ENCODE measurements at places on chromosomes 7 and 10.

DNA sequence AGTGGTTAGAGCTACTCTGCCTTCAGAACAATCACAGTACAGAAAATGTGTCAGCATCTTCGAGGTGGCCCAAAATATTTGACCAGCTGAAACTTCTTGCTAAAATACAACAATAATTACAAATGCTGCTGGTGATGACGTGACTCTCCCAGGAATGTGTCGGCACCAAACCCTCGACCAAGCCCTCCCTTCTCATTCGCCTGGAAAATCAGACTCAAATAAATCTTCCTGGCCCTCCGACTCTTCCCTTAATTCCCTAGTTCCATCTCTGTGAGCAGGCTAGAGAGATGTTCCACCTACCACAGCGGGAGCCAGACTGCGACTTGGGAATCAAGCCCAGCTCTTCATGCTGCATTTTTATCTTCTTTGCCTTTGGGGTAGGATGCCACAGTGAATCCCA, 4.1 kb downstream of the PRSS2 start:
- no peak for DNase-seq

- DNase-seq: no peak
Measured at GRCh38 chr10:75553550-75553949, 122.1 kb downstream of the LRMDA start.

DNA sequence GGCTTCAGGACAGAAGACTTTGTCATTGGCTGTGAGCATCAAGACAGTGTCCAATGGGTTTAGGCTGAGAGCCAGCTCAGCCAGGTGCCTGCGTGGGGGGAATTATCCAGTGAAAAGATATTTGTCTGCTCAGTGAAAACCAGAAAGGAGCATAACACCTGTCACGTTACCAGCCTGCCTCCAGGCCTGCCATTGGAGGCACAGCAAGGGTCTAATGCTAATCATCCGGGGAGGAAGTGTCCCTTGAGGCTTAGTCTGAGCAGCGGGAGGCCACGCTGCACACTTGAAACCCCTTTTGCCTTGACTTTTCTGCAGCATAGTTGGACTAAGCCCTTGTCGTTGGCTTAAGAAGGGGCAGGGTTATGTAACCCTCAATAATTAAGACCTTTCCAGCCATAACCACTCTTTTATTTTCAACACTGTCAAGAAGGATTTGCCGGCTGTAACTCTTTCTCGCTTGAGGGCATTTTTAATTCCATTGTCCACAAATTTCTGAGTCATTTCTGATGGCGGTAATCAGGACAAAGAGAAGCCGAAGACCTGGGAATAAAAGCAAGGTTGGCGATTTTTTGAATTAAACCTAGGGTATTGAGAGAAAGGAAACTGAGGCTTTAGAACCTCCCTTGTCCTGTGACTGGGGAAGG, 639.6 kb upstream of the FOXK1 start:
- no peak for DNase-seq

DNA sequence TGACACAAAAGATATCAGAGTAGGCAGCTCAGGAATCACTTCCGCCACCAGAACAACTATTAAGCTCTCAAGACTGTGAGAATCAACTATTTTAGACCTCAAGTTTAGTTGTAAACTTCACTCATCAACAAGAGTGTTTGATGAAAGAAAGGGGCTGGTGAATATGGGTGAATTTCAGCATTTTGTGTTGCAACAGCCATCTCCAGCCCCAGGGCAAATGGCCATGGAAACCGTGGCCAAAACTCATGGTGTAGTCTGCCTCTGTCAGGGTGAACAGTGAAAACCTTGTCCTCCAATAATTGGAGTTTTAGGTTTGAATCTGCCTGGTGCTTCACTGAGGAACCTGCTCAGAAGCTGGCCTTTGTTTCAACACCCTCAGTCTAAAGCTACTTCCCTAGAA, 60.0 kb downstream of the POLR1F start:
- no peak for DNase-seq

DNA sequence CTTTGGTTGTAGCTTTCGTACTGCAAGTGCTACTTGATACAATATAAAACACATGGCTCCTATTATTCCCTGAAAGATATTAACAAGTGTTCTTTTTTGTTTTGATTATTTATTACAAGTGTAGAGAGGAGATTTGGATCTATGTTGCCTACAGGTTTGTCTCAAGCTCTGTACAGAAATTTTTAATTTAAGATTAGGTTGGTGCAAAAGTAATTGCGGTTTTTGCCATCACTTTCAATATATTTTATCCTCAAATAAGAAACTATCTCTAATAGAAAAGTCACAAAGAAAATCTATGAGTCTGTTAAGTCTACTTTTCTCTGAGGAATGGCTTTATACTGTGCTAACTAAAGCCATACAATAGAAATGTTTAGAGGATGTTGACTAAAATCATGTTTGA, 1086.1 kb downstream of the GRM8 start:
- DNase-seq: no peak

DNA sequence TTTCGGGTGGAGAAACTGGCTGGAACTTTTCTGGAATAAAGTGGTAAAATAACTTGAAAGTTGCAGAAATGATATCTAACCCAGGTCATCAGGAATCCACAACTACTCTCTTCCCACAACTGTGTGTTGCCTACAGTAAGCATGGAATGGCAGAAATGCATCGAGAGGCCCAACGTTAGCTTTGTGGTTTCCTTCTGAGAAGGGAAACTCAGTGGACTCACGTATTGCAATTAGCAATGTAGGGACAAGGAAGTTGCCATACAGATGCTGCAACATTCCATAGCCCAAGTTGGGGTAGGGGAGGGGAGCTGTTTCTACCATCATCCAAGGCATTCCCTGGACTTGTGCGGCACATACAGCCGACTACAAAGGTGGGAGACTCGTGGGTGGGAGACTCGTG, 1.9 kb downstream of the PON1 start:
- DNase-seq: no peak

DNA sequence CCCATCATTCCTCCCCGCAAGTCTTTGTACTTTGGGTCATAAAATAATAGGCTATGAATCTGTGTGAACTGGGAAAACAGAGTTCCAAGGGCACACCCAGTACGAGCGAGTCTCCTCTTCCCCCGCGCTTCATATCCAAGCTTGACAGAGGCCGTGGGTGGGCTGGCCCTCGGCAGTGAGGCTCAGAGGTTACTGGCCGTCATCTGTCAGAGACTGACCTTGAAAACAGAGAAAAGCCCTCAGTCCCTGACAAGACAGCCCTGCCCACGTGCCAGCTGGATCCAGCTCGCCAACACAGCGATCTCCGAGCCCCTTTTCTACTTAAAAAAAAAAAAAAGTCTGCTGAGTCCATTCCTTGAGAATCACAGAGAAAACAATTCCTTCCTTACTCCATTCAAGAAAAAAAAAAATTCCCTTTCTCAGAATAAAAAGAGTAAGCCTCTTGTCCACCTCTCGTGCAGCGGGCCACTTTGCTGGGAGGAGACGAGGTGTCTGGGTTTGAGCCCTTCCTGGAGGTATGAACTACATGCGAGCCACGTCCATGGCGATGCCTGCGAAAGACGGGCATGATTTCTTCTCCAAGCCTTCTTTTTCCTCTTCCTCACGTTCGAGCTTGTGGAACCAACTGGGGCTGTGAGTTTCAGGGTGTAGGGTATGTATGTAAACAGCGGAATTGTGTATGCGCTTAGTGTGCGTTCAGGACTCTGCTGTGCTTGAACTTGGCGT, 744 bp upstream of the BICC1 start:
- peak; percentile 63 for DNase-seq

DNA sequence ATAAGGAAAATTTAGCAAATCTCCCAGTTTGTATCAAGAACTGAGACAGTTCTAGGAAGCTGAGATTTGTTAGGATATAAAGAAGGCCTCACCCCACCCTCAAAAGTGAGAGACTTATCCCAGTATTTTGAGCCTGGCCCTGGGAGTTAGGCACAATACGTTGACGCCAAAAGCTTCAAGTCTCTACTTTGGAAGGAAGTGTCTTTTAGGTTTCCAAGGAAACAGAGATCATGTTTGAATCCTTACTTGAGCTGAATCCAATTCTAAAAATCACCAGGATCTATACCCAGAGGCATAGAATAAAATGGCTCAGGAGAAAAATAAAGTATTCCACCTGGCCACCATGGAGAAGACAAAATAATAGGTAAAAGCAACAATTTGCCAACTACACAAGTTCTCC, 115.9 kb upstream of the NRG3 start:
- DNase-seq: no peak

- DNase-seq: no peak
Measured at GRCh38 chr7:109476409-109476808, 906.7 kb downstream of the DNAJB9 start.

DNA sequence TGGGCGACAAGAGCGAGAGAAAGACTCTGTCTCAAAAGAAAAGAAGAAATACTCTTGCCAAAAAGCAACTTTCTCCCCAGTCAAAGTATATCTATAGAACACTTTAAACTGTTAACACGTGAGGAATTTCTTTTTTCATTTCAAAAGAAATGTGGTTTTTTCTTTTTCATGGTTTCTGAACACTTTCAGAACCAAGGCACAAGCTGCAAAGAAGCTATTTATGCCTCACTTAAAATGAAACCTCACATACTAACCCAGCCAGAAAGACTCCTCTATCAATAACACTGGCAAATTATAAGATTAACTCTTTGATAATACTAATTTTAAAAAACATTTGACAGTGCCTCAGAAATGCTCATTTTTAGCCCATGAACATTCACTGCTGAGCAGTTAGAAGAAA, 20.9 kb downstream of the TBX20 start:
- DNase-seq: no peak

GRCh38 chr10:11104772-11105675, 87.4 kb downstream of the CELF2 start:
- no peak for DNase-seq

All from HuH-7.5 (cell line).